Activated T-cell treated with anti-CD3 and anti-CD28 coated beads, Interleukin-2, amount 50 U/mL, for 72 hours (primary cell): ENCODE measurements at places on chromosomes 5 and 9. TPM values are rescaled to one million over a fixed set of nuclear protein-coding genes. Genes with fewer than 3 reads are reported as not detected.

DNA sequence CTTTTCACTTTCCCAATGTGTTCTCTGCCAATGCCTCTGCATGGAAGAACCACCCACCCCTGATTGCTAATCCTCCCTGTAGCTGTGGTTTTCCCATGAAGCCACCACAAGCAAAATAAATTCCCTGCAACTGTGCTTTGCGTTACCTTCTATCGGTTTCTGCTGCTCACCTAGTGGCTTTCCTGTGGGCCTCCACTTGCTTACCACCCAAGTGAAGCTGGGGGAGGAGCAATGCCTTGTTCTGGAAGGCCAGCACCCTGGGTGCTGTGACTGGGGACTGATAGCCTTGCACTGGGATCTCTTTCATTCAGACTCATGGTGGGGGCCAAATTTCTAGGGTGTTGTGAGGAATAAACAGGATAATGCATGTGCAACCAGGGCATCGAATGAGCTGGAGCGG, 56.3 kb upstream of the GDNF start:
- H3K4me1 ChIP-seq: no peaks in the 10 kb centered on the region
- no peak for DNase-seq
- H3K36me3 ChIP-seq: no peaks in the 10 kb centered on the region
- H3K4me3 ChIP-seq: no peak overlapping the region
- H3K27ac ChIP-seq: no peak overlapping the region

The PPP6C gene
- 38.0 TPM for total RNA-seq

GRCh38 chr5:67350618-67351201, 154.1 kb upstream of the CD180 start:
- H3K4me1 ChIP-seq: peaks cover 8% of the 10 kb centered on the region
- no peaks in the 10 kb centered on the region for H3K27me3 ChIP-seq
- no peaks in the 10 kb centered on the region for H3K36me3 ChIP-seq
- H3K27ac ChIP-seq: no peak overlapping the region

The ZNF366 gene
- total RNA-seq: not detected

DNA sequence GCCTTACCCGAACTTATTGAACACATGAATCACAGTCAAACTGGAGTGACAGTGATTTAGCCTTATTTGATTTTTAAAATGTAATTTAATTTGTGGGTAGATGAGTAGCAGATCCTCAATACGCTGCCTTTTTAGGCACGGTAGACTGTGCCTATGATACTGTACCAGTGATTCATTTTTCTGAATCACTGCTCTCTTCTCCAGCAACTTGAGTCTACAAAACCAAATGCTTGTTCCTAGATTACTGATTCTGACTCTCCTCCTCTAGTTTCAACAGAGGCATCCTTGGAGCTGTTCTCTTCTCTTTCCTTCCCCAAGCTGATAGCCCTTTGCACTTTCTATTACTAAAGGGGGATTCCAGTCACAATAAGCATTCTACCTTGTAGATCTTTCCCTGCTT, 94.3 kb upstream of the IL7R start:
- DNase-seq: no peak
- H3K36me3 ChIP-seq: no peaks in the 10 kb centered on the region
- no peak overlapping the region for H3K27ac ChIP-seq
- no peak overlapping the region for H3K4me3 ChIP-seq
- H3K4me1 ChIP-seq: peaks cover 24% of the 10 kb centered on the region

- no peaks in the 10 kb centered on the region for H3K4me1 ChIP-seq
- no peak overlapping the region for H3K27ac ChIP-seq
- no peak overlapping the region for H3K4me3 ChIP-seq
- peaks cover 31% of the 10 kb centered on the region for H3K27me3 ChIP-seq
- no peak for DNase-seq
These were observed 8.5 kb upstream of the PPIC start for GRCh38 chr5:123044926-123045617.

DNA sequence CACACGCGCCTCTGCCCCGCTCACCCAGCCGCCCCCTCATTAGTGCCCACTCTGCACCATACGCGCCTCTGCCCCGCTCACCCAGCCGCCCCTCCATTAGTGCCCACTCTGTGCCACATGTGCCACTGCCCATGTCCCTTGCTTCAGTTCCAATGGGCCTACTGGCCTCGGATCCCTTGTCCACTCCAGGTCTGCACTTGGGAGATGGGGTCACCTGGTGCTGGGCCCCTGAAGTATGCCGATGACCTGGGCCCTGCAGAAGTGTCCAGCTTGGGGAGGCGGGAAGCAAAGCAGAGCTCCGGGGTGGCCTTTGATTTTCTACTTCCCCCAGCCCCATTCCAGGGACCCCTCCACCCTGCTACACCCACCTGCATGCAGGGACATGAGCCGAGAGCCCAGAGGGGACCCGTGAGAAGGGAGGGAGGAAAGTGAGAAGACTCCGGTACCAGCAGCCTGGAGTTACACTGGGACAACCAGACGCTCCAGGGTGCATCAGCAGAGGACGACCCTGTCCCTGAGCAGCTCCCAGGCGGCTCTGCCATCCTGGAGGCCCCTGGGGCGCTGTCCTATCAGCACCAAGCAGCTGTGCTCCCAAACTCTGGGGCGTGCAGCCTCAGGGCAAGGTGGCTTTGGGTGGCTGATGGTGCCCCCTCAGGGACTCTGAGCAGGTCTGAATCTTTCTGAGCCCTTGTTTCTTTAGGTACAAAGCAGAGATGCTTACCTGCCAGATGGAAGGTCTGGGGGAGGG, 140.8 kb downstream of the RXRA start:
- DNase-seq: no peak
- H3K36me3 ChIP-seq: no peaks in the 10 kb centered on the region
- no peaks in the 10 kb centered on the region for H3K4me1 ChIP-seq
- H3K27ac ChIP-seq: no peak overlapping the region
- no peak overlapping the region for H3K4me3 ChIP-seq

The MEGF9 gene
- 7.4 TPM for total RNA-seq

GRCh38 chr9:91241909-91242308, 119.8 kb downstream of the AUH start:
- no peak overlapping the region for H3K27ac ChIP-seq
- H3K36me3 ChIP-seq: peaks cover 6% of the 10 kb centered on the region
- no peaks in the 10 kb centered on the region for H3K27me3 ChIP-seq
- H3K4me3 ChIP-seq: no peak overlapping the region
- DNase-seq: no peak
- H3K4me1 ChIP-seq: peaks cover 37% of the 10 kb centered on the region
